ENCODE measurements at places on chromosomes 13 and 19.

DNA sequence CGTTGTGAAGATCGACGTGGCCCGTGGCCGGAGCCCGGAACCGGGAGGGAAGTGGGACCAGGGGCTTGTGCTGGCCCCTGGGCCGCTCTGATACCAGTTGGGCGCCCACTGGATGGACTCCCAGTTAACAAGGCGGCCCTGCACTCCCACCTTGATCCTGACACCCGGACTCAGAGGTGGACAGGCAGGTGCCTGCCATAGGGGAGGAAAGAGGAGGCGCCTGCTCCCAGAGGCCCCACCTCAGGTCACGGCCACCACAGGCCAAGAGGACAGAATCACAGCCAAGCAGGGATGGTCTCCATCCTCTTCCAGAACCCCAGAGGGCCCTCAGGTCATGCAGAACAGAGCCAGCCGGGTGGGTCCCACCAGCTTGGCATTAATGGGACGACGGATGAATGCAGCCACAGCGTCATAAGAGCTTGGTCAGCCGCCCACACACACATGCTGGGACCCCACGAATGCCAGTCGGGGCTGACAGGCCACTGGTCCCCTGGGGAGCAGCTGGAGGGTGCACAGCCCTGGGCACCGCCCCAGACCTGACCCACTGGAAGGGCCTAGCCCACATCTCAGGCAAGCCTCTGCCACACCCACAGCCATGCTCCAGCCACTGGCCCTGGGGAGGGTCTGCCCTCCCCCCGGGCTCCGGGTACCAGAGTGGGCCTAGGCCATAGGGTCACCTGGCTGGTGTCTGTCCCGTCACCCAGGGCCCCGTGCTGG, 9.6 kb upstream of the KLF16 start:
- no peak for DNase-seq

DNA sequence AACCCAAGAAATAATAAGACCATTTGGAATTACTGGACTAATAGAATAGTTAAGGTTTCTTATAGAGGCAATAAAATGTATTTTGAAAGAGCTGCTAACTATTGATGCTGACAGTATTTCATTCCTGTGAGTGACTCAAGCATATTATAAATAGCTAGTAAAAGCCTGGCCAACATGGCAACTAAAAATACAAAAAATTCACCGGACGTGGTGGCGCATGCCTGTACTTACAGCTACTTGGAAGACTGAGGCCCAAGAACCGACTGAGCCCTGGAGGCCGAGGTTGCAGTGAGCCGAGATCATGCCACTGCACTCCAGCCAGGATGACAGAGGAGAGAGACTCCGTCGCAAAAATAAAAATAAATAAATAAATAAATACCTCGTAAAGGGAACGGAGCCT, 5.4 kb upstream of the ICAM3 start:
- DNase-seq: no peak

GRCh38 chr19:11284515-11284914, 11.4 kb upstream of the TSPAN16 start:
- DNase-seq: no peak

- DNase-seq: no peak
Measured at GRCh38 chr13:111225810-111226546, 94.5 kb upstream of the TEX29 start.

GRCh38 chr13:41767801-41768200, 193.1 kb downstream of the VWA8 start:
- no peak for DNase-seq

- no peak for DNase-seq
Measured at GRCh38 chr13:40251343-40252032, 415.0 kb downstream of the FOXO1 start.

GRCh38 chr13:59459972-59460371, 703.8 kb downstream of the DIAPH3 start:
- no peak for DNase-seq

DNA sequence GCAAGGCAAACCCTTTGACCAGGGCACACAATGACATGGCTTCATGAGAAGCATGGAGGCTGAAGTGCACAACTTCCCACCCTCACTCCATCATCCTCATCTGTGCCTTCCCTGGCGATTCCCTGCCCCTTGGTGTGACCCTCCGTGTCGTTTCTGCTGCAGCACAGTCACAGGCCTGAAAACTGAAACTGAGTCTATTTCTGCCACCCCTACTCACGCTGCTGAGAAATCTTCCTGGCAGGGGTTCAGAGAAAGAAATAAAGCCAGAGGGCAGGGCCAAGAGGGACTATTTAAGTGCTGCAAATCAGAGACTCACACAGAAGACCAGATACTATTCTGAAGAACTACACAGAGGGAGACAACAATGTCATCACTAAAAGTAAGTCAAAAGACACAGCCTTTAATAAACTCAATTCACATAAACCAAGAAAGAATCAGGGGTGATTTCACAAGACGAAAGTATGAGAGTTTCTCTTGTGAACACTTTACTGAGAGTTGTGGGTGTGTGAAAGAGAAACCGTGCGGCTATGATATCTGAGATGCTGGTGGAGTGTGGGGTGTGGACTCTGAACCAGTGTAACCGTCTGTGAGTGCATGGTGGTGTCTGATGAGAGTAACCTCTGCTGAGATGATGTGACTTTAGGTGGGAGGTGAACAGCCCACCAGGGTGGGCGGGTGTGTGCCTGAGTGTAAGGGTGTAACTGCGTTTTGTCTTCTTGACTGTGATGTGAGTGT, 23.5 kb downstream of the LGALS16 start:
- no peak for DNase-seq

GRCh38 chr19:6528544-6529121, 2.2 kb upstream of the TNFSF9 start:
- DNase-seq: no peak

DNA sequence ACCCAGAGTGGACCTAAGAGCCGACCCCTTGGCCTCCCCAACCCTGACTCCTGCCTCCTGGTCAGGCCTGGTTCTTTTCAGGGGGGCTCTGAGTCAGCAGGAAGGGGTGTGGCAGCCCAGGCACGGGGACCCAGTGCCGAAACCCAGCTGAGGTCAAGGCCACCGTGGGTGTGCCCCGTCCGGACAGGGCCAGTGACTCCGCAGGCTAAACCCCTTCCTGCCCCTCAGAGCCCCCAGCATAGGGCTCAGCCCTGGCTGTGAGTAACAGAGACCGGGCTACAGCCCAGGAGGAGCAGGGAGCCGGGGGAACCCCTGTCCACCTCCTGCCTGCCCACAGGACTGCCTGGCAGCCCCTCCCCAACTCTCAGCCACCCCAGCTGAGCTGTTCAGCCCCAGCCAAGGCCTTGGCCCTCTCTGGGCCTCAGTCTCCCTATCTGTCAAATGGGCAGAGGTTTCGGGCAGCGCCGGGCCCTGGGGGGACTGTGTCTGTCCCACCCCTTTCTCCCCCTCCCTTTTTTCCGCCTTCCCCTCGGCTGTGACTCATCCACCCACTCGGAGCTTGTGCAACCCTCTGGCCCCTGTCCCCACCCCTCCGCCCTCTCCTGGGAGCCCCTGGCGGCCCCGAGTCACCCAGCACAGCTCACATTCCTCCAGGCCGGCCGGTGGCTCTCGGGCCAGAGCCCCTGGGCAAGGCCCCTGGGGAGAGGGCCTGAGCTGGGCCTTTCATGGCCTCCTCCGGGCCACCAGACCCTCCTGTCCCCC, 8.6 kb downstream of the ZBTB7A start:
- peak; percentile 49 for DNase-seq

- no peak for DNase-seq
Measured at GRCh38 chr19:374183-374885, 29.7 kb upstream of the MIER2 start.

GRCh38 chr13:43865892-43866291, 13.6 kb downstream of the CCDC122 start:
- DNase-seq: no peak

GRCh38 chr13:74836628-74837027, 645.3 kb downstream of the TBC1D4 start:
- DNase-seq: no peak

- no peak for DNase-seq
Measured at GRCh38 chr13:100983111-100983510, 308.5 kb upstream of the TMTC4 start.

DNA sequence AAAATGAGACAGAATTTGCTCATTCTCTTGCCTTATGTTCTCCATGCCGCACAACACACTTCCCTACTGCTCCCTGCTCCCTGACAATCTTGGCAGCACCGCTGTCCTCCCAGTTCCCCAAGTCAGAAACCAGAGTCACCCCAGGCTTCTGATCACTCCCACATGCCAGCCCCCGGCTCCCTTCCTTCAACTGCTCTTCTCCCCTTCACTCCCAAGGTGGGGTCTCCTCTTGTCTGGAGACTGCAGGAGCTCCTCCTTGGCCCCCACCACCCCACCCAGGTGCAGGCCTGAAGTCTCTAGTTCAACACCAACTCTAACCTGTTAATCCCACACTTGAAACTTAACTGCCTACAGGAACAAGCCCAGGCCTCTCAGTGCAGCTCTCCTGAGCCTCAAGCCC, 16.8 kb upstream of the AKAP8 start:
- DNase-seq: no peak

- no peak for DNase-seq
Measured at GRCh38 chr13:114126789-114127472, 5.5 kb downstream of the RASA3 start.

GRCh38 chr13:93151277-93151676, 75.3 kb upstream of the GPC6 start:
- no peak for DNase-seq

GRCh38 chr19:13079542-13079986, 23.1 kb downstream of the LYL1 start:
- no peak for DNase-seq

GRCh38 chr19:11881151-11881800, 6.3 kb upstream of the ZNF69 start:
- DNase-seq: peak; percentile 39

- DNase-seq: no peak
Measured at GRCh38 chr13:112931028-112931934, 37.7 kb upstream of the MCF2L start.

DNA sequence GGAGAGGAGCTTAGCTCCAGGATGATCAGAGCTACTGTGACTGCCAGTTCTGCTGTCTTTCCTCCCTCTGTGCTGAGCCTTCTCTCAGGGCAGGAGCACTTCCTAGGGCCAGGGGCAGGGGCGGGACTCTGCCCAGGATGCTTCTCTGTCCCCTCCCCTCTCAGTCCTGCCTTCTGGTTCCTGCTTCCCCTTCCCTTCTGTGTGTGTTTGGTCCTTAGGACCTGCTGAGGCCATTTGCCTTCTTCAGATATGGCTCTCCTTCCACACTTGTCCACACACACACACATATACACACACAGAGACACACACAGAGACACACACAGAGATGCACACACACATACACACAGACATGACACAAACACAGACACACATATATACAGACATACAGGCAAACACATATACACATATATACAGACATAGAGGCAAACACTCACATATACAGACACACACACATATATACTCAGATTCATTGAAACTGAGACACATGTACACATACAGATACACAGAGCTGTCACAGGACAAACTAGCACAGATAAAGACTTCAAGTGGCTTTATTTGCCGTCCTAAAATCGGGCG, 22.0 kb upstream of the CD177 start:
- no peak for DNase-seq

DNA sequence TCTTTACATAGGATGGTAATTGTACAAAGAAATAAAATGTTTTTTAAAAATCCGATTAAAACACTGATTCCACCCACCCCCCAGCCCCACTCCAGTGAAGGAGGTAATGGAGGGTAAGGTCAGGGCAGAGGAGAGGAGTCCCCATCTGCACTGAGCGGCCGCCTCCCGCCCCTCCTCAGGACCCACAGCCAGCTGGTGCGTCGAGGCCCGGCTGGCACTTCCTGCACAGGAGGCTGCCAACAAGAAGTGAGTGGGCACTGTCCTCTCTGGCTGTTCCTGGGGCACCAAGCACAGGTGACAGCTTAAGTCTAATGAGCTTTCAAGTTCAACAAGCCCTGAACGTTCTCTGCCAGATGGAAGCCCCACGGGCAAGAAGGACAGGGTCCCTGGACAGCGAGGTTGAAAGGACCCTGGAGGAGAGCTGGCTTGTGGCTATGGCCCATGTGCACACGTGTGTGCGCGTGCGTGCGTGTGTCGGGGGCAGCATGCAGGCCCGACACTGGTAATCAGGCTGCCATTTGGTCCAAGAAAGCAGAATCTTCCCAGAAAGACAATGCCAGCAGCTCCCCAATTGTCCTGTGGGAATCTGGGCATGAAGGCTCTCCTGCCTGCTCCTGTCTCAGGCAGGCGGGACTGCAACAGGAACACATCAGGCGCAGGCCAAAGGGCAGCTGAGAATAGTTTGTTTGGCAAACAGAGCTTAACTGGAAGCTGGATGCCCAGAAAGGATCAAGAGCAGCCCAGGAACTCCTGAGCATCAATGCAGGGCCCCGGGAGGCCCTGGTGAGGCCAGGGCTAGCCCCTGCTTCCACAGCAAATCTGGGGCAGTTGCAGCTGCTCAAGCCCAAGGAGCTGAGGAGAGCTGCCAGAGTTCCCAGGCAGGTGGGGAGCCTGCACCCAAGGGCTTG, 15.1 kb upstream of the EPHX3 start:
- DNase-seq: no peak

GRCh38 chr19:15025217-15025616, 24.1 kb upstream of the CASP14 start:
- DNase-seq: no peak

GRCh38 chr13:107864543-107865317, 350.6 kb downstream of the LIG4 start:
- no peak for DNase-seq

DNA sequence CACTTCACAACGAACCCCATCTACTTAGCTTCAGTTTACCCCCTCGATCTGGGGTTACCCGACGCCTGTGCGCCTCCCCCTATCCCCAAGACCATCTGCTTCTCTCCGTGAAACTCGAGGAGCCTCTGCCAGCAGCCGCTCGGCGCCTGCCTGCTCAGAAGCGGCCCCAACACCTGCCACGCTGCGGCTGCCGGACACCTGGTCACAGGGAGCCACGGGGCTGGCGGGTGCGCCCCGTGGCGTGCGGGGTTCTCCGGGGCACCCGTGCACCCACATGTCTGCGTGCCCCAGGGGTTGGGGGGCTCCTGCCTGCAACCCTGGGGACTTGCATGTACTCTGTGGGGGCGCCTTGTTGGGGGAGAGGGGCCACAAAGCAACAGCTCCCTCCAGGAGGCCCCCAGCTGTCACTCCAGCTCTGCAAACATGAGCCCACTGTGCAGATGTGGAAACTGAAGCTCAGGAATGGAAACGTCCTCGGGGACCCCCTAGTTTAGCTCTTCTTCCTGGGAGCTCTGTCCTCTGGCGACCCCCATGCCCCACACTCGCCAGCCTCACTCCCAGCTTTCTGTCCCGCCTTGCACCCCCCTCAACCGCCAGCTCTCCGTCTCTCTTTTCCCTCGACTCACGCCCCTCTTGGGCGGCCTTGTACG, 7.0 kb upstream of the SEMA6B start:
- no peak for DNase-seq

DNA sequence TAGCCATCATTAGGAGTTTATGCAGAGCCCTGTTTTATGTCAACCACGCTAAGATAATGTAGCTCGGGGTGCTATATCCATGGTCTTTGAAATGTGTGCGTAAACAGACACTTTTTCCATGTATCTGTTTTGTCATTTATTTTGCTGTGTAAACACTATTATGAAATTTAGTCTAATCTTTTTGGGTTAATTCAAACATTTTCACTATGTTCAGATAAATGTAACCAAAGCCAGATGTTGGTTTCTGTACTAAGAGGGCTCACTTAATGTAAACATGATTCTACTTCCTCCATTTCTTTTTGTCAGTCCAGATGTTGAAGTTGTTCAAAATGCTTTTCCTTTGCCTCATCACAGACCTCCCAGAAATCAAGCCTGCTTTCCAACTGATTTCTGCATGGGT, 499.5 kb upstream of the GPC6 start:
- no peak for DNase-seq

- no peak for DNase-seq
Measured at GRCh38 chr19:35421362-35421761, 26.7 kb upstream of the FFAR2 start.

GRCh38 chr13:70623239-70623638, 515.0 kb upstream of the KLHL1 start:
- DNase-seq: no peak
